ENCODE measurements at places on chromosomes 4 and X. TPM values are rescaled to one million over a fixed set of nuclear protein-coding genes. Genes with fewer than 3 reads are reported as not detected.

DNA sequence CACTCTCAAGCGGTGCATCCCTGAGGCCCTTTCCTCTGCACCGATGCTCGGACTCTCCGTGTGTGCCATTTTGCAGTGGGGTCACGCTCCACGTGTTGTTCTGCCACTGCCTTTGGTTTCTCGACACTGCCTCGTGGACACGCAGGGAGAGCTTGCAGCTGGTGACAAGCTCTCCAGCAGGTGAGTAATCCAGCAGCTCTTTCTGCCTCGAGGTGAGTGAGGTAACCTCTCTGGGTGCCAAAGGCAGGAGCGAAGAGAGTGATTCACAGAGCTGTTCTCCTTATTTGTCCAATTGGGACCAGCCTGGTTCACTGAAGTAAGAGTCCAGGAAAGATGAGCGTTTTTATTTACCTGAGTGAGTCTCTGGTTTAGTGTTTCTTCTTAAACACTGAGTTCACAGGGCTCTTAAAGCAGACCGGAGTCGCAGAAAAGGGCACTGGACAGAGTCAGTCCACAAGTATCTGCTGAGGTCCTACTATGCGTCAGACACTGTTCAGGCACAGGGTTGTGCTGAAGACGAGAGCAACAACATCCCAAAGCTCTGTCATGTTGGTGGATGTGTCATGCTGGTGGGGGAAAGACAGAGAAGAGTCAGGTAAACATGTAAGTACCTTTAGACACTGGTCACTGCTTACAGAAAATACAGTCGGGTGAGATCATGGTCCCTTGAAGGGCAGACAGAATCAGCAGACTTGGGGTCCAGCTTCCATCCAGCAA, 61.8 kb downstream of the FHDC1 start:
- H3K4me1 ChIP-seq = no peaks in the 10 kb centered on the region
- H3K36me3 ChIP-seq = no peaks in the 10 kb centered on the region
- H3K27ac ChIP-seq = no peak overlapping the region
- DNase-seq = no peak
- H3K4me3 ChIP-seq = no peak overlapping the region

GRCh38 chr4:144658015-144658567, 12.1 kb downstream of the HHIP start:
- no peaks in the 10 kb centered on the region for H3K27me3 ChIP-seq
- no peak for DNase-seq
- H3K27ac ChIP-seq = no peak overlapping the region
- no peak overlapping the region for H3K4me3 ChIP-seq
- no peaks in the 10 kb centered on the region for H3K4me1 ChIP-seq

GRCh38 chrX:40380655-40381488, 199.9 kb upstream of the ATP6AP2 start:
- H3K36me3 ChIP-seq = no peaks in the 10 kb centered on the region
- no peaks in the 10 kb centered on the region for H3K4me1 ChIP-seq
- H3K4me3 ChIP-seq = no peak overlapping the region

GRCh38 chr4:73343432-73343831, 60.7 kb upstream of the ALB start:
- H3K36me3 ChIP-seq = no peaks in the 10 kb centered on the region
- no peaks in the 10 kb centered on the region for H3K4me1 ChIP-seq
- no peak overlapping the region for H3K27ac ChIP-seq

DNA sequence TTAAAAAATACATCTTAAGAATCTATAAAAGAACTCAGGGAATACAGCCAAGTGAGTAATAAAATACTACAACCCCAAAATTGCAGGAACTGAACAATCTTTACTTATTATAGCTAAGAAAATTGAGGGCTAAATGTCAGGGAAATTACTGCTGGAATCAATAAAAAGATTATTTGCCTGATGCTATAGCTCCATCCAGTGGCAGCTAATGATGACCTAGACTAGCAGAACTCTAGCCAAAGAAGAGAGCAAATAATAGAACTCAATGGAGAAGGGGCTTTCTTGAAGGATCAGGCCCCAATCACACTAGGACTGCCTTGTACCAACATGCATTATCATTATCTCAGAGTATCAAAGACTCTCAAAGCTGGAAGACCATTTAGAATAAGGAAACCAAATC, 85.0 kb upstream of the FAM241A start:
- peaks cover 7% of the 10 kb centered on the region for H3K4me1 ChIP-seq
- H3K27ac ChIP-seq = no peak overlapping the region
- no peak overlapping the region for H3K4me3 ChIP-seq
- peak; percentile 33 for DNase-seq
- H3K27me3 ChIP-seq = no peaks in the 10 kb centered on the region
- no peaks in the 10 kb centered on the region for H3K36me3 ChIP-seq

DNA sequence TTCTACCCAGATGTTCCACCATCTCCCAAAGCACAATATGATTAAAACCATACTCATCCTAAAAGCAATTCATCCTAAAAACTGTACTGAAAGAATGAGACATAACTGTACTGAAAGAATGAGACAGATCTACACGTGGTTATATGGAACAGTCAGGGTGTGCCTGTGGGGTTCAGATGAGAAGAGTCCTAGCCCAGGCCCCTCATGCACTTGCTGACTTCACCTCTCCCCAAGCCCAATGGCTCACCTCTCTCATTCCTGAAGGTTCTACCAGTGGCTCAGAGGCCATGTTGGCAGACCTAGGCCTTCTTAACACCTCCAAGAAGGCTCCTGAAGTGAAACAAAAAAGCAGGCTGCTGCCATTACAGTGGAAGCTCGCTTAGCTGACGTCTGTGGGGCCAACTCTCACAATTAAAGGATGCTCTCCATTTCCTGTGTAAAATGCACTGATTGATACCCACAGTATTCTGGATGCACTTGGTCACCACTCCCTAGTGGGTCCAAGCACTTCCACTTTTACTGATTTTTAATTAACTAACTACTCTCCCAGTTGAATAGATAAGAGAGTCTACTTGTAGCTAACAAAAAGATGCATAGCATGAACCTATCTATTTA, 3.8 kb downstream of the PLAC1 start:
- H3K27ac ChIP-seq = no peak overlapping the region
- no peaks in the 10 kb centered on the region for H3K4me1 ChIP-seq
- DNase-seq = no peak
- no peaks in the 10 kb centered on the region for H3K27me3 ChIP-seq
- no peaks in the 10 kb centered on the region for H3K36me3 ChIP-seq
- no peak overlapping the region for H3K4me3 ChIP-seq

DNA sequence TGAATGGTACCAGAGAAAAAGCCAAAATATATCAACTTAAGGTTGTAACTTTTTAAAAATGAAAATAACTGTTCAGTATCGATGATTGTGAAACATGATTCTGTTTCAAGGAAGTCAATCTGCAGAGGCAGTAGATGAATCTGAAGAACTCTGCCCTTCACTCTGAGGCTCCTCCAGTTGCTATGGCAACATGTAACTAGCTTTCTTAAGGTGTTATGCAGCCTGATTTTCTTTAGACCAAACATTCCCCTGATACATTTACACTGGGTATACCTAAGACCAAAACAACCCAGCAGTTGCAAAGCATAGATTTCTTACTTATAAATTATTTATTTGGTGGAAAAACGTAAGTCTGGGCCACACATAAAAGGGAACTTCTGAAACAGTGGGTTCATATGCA, 133.6 kb upstream of the RASGEF1B start:
- DNase-seq = no peak
- H3K4me3 ChIP-seq = no peak overlapping the region
- H3K36me3 ChIP-seq = no peaks in the 10 kb centered on the region
- H3K27ac ChIP-seq = no peak overlapping the region

- no peaks in the 10 kb centered on the region for H3K27me3 ChIP-seq
- no peak for DNase-seq
- no peak overlapping the region for H3K27ac ChIP-seq
- no peaks in the 10 kb centered on the region for H3K36me3 ChIP-seq
These were observed 66.2 kb downstream of the FHIP1A start for GRCh38 chr4:151475035-151475714.

GRCh38 chr4:88759039-88759894, 61.6 kb upstream of the NAP1L5 start:
- H3K36me3 ChIP-seq = no peaks in the 10 kb centered on the region
- no peaks in the 10 kb centered on the region for H3K4me1 ChIP-seq
- H3K4me3 ChIP-seq = no peak overlapping the region

GRCh38 chrX:2188330-2188792, 312.4 kb downstream of the DHRSX start:
- H3K4me3 ChIP-seq = peak overlapping the region; percentile 46
- H3K27ac ChIP-seq = peak overlapping the region; percentile 67
- no peaks in the 10 kb centered on the region for H3K27me3 ChIP-seq
- peak; percentile 26 for DNase-seq

The CSAG1 gene
- 1.2 TPM for total RNA-seq

The STK26 gene
- total RNA-seq = 30.5 TPM

The ZNF674 gene
- 5.2 TPM for total RNA-seq

The NPY2R gene
- total RNA-seq = not detected

The TEX13B gene
- total RNA-seq = not detected

The KIF4A gene
- total RNA-seq = 40.3 TPM

The PNMA6F gene
- not detected for total RNA-seq

All from HCT116 (cell line).